ENCODE measurements at places on chromosomes 7 and 10. TPM values are rescaled to one million over a fixed set of nuclear protein-coding genes. Genes with fewer than 3 reads are reported as not detected.

Gene FAM170B
- total RNA-seq: not detected

GRCh38 chr10:546451-546850 is 143.0 kb downstream of the DIP2C start:
- DNase-seq: no peak

DNA sequence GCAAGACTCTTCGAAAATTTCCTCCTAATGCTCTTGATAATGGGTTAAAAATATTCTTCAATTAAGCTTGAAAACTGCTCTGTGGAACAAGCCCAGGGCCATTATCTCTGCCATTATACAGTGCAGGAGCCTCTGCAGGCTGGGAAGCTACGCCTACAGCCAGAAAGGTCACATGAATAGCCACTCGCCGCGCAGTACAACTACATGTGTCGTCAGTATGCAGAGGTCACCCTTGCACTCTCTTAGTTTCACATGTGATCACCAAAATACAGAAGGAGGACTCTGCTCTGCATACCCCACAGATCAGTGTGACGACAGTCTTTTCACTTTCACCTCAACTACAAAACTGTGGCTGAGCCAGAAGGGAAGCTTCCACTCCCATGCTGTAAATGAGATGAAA is 141.8 kb upstream of the C1QL3 start:
- DNase-seq: no peak

- DNase-seq: no peak
Measured at GRCh38 chr7:74665296-74665938, 7.9 kb downstream of the GTF2I start.

Gene NYAP1
- 2.3 TPM for total RNA-seq

Gene TEX47
- total RNA-seq: not detected

DNA sequence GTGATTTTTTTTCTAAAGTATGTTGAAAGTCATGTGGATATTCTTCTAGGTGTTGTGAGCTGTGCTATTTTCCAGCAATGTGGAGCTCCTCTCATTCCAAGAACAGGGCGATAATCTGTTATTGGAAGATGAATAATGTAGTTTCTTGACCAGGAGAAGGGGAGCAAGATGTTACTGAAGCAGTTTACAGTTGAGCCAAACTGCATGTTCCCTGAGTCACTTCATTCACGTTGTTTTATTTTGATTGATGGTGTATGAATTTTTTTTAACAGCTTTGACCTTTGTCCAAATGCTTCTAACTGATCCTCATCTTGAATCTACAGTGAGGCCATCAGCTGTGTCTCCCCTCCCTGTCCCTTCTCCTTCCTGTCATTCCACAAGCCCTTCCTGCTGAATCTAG is 277.1 kb upstream of the KLF6 start:
- no peak for DNase-seq

DNA sequence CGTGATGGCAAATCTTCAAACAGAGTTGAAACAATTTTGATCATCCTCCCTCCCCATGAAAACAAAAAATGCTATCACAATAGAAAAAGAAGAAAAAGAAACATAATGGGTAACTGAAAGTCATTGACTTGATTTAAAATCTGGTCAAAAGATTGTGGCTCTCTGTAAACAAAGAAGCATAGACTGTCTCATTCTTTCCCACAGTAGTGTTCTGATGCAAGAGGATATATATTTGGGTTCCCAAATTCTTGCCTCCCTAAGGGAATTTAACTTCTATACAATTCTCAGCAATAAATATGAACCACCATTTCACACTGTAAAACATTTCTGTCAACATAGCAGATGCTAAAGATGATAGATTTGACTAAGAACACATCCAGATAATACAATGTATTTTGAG is 32.8 kb upstream of the MEOX2 start:
- no peak for DNase-seq

GRCh38 chr10:84008878-84009277 is 130.4 kb upstream of the GHITM start:
- DNase-seq: no peak

DNA sequence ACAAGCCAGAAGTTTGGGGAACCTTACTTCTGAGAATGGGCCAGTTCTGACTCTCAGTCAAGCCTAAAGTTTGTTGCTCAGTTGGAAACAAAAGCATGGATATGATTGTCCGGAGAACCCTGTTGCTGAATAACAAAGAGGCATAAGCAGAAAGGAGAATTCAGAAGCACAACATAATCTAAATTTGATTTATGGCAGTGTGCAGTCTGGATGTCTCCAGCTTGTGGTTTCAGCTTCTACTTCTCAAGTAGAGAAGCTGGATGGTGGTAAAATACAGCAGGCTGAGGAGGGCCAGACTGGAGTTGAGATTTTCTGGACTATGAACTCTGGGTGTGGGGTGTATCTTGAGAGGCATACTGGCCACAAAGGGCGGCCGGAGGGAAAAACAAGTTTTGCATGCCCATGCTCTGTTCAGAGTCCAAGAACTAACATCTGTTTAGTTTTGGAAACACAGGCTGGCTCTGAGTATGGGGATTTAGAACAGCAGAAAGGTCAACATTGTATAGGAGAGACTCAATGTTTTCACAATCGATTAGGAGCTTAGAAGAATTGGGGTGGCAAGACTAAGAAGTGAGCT is 592.9 kb downstream of the CNTNAP2 start:
- no peak for DNase-seq

- DNase-seq: no peak
Measured at GRCh38 chr7:16592395-16592794, 53.2 kb downstream of the ANKMY2 start.

GRCh38 chr10:14360961-14361360 is 30.2 kb upstream of the FRMD4A start:
- no peak for DNase-seq

Data from tongue (tissue), 3 donors.